ENCODE measurements at places on chromosomes 5 and 9. TPM values are rescaled to one million over a fixed set of nuclear protein-coding genes. Genes with fewer than 3 reads are reported as not detected.

Gene PCDHB4
- 0.06 TPM for total RNA-seq

Gene DAB2IP
- 10.8 TPM for total RNA-seq

Gene WHRN
- 6.9 TPM for total RNA-seq

Gene CRB2
- 0.11 TPM for total RNA-seq

Gene SPATA31A3
- total RNA-seq, result not detected

Measured in A549 treated with CORT108297 at 1 μM for 4 hours (cell line).